ENCODE measurements at places on chromosomes 12 and 14. TPM values are rescaled to one million over a fixed set of nuclear protein-coding genes. Genes with fewer than 3 reads are reported as not detected.

GRCh38 chr14:85619851-85620250 lies 89.9 kb downstream of the FLRT2 start:
- peak; percentile 14 for DNase-seq

The RGS6 gene
- not detected for total RNA-seq

- DNase-seq, result no peak
These were observed 17.4 kb downstream of the TMED10 start for GRCh38 chr14:75158843-75159614.

- no peak for DNase-seq
These were observed 88.9 kb upstream of the RBM19 start for GRCh38 chr12:114054982-114055381.

The ATL1 gene
- total RNA-seq, result 6.5 TPM

GRCh38 chr12:106123551-106124081 lies 15.1 kb downstream of the NUAK1 start:
- peak; percentile 74 for DNase-seq

The KRT81 gene
- total RNA-seq, result 0.29 TPM

The LRRC43 gene
- 2.9 TPM for total RNA-seq

The RASSF9 gene
- 5.8 TPM for total RNA-seq

GRCh38 chr12:46886541-46887041 lies 60.8 kb upstream of the SLC38A4 start:
- peak; percentile 37 for DNase-seq

- DNase-seq, result peak; percentile 91
These were observed 51.6 kb downstream of the GPATCH2L start for GRCh38 chr14:76203086-76204001.

GRCh38 chr12:663293-663871 lies at the start of gene NINJ2:
Gene NINJ2 (minus strand): TSS chr12:663445. CDS start chr12:663360, 85 bp downstream.
- peak; percentile 72 for DNase-seq

DNA sequence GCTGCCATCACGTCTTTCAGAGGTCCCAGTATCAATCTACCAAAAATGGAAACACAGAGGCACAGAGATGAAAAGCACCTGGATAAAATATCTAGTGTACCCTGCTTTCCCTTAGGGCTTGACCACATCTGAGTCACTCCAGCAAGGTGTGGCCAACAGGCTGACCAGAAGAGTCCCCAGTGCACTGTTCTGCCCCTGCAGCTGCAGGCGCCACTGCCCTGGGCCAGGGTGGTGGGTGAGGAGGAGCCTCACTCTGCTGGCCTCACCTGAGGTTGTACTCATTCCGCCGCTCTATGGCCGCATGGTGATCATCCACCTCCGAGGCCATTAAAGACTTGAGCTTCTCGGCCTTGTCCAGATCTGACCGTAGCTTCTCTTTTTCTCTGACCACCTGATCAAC lies 60.4 kb downstream of the NIN start:
- no peak for DNase-seq
